ENCODE measurements at places on chromosomes 5 and 9. TPM values are rescaled to one million over a fixed set of nuclear protein-coding genes. Genes with fewer than 3 reads are reported as not detected.

PCDHGC3 gene
- 60.9 TPM for total RNA-seq

ANKRD20A1 gene
- total RNA-seq, result not detected

PRRT1B gene
- total RNA-seq, result not detected

SPOCK1 gene
- total RNA-seq, result 30.3 TPM

ELOVL7 gene
- 8.1 TPM for total RNA-seq

SHB gene
- 33.0 TPM for total RNA-seq

CARTPT gene
- total RNA-seq, result not detected

CCIN gene
- not detected for total RNA-seq

DMGDH gene
- total RNA-seq, result not detected

PNPLA7 gene
- total RNA-seq, result 0.11 TPM

ATP6V0E1 gene
- total RNA-seq, result 88.3 TPM

POU5F2 gene
- 0.08 TPM for total RNA-seq

TLX3 gene
- total RNA-seq, result not detected

MARCHF11 gene
- not detected for total RNA-seq

RNF180 gene
- total RNA-seq, result 3.2 TPM
